T-helper 22 cell (primary cell): ENCODE measurements at places on chromosomes 7 and 10.

- no peak for DNase-seq
These were observed 54.4 kb upstream of the PCBD1 start for GRCh38 chr10:70942725-70943124.

- DNase-seq: no peak
These were observed at the start of gene EPDR1 for GRCh38 chr7:37920305-37920848. TSS of gene EPDR1 (plus strand) at chr7:37920640. CDS start at chr7:37920940, 300 bp downstream.

DNA sequence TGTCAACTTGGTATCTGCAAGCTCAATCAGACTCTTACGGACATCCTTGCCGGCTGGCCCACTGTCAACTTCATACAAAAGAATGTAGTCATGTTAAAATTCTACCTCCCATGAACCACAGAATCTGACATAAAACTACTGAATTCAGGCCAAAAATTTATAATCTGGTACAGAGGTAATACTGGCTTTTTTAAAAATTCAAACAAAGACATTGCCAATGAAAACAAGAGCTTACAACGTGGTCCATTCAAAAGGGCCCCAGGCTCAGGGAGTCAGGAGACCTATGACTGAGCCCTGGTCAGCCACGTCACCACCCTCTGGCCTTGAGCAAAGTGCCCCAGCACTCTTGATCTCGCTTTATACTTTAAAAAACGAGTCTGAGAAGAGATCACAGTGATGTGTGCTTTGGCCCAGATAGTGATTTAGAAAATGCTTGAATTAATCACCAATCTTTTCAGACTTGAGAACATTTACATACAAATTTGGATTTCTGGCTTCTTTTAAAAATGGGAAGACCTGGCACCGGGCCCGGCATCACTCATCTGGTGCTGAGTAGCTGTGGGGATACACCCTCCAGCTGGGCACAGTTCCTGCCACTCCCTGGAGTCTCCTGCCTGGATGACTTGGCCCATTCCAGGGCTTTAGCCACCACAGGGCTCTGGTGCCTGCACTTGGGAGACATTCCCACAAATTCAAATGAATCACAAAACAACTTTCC is 94.1 kb downstream of the PIP4K2A start:
- no peak for DNase-seq

GRCh38 chr10:49761789-49762565 is at the start of gene OGDHL:
TSS of gene OGDHL (minus strand) at chr10:49762323. CDS start at chr10:49758592, 3,731 bp downstream.
- DNase-seq: no peak

DNA sequence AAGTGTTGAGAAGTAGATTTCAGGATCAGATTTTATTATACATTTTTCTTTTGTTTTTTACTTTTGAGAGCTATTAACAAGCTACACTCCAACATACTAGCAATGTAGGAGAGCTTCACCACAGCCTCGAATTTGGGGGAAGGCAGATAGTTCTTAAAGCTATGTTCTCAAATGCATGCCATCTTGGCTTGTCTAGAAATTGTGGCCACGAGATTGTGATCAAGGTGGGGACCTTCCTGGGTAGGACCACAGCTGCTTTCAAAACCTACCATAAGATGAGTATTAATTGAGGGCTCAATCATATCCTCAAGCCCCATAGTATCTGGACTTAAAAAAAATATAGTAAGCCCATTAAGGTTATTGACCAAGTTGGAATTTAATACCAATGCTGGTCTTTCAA is 27.9 kb upstream of the JAZF1 start:
- no peak for DNase-seq

DNA sequence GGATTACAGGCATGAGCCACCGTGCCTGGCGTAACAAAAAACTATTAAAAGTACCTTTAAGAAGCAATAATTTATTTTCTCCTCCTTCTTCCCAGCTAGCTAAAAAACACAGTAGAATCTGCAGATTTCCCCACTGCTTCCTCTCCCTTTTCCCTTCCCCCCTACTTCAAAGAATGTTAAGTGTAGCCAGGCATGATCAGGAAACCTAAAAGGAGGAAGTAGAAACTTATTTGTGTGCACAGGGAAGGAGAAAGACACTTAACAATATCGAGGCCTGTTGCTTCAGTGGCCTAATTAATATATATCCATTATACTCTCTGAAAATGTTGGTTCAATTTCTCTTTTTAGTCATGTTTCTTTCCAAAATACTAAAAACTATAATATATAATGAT is 127.7 kb downstream of the NRBF2 start:
- DNase-seq: no peak

DNA sequence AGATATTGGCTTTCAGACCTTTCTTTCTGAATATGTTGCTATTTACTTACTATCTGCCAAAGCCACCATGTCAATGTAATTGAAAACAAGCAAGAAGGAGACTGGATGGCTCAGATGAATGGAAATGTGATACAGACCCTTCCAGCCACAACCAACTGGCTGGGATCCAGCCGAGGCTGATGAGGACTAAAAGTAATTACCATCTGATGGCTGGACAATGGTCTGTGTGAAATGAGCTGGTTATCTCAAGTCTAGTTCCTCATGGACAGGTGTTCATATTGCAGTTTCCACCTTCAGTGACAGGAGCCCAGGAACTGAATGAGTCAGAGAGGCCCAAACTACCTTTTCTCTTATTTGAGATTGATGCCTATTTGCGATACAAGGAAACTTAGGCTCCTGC is 267.5 kb downstream of the GATA3 start:
- DNase-seq: no peak

DNA sequence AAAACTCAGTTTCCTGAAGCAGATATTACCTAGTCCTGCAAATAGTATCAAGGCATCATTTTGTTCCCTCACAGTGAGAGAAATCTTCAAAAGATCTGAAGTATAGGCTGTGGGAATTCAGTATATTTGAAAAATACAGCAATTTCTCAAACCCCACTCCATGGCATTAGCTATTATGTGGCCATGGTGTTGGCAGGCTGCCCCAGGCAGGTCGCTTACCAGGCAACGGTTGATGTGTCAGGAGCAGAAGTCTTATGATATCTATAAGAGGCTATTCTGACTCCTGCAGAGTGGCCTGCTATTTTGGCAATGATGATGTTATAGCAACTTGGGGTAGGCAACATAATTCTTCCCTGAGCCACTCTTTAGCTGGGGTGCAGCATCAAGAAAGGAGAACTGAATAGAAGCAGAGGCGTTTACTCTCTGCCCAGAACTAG is 187.9 kb downstream of the PLXDC2 start:
- no peak for DNase-seq

GRCh38 chr10:5523796-5524574 is 776 bp upstream of the CALML3 start:
- DNase-seq: no peak

GRCh38 chr7:142002179-142002578 is 6.5 kb downstream of the MGAM start:
- DNase-seq: no peak

DNA sequence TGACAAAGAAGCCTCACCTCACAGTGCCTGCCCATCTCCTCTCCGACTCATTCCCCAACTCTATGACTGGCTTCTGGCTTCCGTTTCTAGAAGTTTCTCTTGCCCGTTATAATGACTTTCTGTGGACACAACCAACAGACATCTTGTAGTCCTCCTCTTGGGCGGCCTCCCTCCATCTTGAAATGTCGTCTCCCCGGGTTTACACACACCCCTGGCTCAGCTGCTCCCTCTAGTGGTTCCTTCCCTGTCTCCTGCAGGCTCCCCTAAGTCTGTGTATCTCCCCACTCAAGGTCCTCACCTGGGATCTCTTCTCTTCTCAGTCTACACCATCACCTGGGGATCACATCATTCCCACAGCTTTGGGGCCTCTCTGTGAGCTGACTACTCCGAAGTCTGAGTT is 123.4 kb upstream of the NEBL start:
- DNase-seq: no peak

- no peak for DNase-seq
These were observed 10.7 kb upstream of the SPAG6 start for GRCh38 chr10:22334414-22335172.

DNA sequence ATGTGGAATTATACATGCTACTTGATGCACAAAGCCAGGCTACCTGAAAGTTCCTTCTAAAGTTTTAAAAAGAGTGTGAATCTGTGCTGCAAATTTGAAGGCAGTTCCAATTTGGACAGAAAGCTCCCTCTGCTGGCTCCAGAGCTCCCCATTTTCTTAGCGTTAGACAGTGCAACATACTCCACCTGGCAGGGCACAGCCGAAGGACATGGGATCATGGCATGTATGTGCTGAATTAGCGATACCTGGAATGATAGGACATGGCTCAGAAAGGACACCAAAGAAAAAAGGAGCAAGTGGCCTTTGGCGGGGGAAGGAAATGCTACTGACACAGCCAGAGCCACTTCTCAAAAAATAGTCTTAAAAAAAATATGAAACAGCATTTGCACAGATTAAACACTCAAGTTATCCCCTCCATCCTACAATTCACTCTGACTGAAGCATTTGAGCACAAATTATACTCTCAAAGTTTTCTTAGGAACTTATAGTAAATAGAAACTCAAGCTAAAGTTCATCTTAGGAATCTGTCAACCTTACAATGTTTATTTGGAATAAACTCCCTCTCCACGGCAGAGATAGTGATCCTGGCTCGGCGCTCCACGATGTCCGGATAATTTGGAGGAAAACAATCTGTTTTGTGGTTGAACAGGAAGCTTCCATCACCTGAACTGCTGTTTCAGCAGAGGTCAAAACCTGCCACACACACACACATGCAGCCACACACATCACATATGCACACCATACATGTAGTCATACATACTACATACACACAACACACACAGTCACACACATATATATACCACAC is 80.0 kb downstream of the C7orf25 start:
- no peak for DNase-seq

GRCh38 chr10:98533241-98533640 is 86.5 kb upstream of the HPS1 start:
- no peak for DNase-seq

DNA sequence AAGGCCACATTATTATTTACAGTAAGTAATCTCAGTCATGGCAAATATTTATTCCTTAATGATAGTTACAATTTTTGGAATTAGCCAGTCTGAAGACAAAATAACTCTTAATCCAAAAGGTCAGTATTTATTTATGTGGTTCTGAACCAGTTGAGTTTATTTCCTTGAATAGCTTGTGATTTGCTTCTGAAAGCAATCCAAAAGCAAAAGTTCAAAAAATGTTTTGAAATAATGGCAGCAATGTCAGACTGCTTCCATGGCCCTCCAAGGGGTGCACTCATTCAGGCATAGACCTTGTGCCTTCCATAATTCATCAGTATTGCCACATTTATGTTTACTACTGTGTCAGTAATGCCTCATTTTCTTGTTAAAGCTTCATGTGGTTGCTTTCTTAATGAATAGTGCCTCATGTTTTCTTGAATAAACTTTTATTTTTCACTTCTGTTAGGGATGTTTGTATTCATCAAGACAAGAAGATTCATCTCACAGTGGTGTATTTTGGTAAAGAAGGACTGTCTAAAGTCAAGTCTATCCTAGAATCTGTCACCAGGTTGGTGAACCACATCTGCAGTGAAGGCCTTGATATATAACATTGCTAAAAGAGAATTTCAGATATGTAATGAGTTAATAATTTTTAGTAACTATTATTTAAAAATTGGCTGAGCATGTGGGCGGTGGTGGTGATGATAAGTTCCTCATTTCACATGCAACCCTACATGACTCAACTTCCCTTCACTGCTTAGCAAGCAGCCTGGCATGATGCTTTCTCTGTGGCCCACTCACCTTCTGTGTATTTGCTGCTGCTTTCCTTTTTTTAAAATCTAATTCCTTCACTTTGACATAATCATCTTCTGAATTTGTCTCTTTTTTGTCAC is 22.0 kb downstream of the CSGALNACT2 start:
- no peak for DNase-seq

GRCh38 chr10:4763513-4763912 is 62.5 kb upstream of the AKR1E2 start:
- DNase-seq: no peak

DNA sequence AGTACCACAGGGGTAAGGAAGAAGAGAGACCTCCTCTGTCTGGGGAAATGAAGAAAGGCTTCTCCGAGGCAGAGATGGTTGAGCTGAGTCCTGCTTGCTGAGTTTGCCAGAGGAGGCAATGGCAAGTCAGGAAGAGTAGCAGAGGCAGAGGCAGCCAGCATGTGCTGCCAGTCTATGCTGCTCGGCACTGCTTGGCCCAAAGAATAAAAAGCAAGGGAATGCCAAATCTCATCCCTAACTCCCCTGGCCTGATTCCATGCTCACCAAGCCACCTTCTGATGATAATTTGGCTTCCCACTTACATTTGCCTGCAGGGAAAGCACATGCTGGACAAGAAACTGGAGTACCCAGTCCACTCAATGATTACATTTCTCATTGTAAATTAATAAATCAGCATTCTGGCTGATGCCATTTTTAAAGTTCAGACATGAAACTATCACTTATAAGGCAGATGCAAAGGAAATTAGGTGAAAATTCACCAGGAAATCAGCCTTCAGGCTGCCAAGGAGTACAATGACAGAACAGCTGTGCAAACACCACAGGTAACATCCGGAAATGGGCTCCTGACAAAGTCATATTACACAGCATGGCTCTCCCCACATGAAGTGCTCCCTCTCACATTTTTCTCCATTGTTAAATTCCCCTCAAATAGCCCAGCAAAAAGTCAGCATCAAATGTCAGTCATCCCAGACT is 245.9 kb downstream of the MTERF1 start:
- no peak for DNase-seq

DNA sequence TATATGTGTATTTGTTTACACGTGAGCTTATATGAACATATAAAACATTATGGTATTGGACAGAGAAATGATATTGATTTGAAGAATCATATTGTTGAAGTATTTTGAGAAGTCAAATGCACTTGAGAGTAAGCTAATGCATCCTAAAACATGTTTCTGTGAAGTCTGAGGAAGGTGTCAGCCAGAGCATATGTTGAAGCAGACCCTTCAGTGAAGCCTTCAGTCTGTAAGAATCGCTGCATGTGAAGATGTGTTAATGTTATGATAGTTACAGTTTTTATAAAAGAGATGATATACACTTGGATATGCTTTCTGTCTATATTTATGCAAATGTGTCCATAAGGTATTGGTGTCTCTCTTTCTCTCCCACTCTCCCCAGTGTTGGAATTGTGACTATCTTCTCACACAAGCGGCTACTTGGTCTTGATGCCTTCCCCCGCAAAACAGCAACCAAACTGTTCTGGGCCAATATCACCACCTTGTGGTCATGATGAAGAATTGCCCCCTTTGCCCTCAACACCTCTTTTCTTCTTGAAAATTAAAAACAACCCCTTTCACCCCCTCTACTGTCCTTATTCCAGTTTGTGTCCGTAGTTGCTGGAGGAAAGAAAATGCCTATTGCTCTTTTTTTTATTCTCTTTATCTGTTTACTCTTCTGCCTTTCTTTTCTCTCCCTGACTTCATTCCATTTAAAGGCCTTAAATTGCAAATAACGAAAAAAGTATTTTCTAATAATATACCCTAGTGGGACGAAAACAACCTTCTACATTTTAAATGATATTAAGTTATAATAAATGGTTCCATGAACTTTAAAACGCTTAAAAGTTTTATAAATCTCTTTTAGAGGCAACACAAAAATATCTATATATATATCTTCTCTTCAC is 64.9 kb downstream of the IKZF1 start:
- no peak for DNase-seq
